ENCODE measurements at places on chromosomes 11 and 22. TPM values are rescaled to one million over a fixed set of nuclear protein-coding genes. Genes with fewer than 3 reads are reported as not detected.
A peak's percentile ranks its signal among the peaks of the same experiment; 100 is the strongest.

Gene OR51E2
- not detected for total RNA-seq

Gene OR52A5
- not detected for total RNA-seq

Gene MUC5B
- total RNA-seq = not detected

Gene INS
- not detected for total RNA-seq

- DNase-seq = no peak
Measured at GRCh38 chr22:39721206-39722031, 150.9 kb downstream of the CACNA1I start.

- no peak for DNase-seq
Measured at GRCh38 chr11:19803506-19803998, 90.9 kb downstream of the NAV2 start.

DNA sequence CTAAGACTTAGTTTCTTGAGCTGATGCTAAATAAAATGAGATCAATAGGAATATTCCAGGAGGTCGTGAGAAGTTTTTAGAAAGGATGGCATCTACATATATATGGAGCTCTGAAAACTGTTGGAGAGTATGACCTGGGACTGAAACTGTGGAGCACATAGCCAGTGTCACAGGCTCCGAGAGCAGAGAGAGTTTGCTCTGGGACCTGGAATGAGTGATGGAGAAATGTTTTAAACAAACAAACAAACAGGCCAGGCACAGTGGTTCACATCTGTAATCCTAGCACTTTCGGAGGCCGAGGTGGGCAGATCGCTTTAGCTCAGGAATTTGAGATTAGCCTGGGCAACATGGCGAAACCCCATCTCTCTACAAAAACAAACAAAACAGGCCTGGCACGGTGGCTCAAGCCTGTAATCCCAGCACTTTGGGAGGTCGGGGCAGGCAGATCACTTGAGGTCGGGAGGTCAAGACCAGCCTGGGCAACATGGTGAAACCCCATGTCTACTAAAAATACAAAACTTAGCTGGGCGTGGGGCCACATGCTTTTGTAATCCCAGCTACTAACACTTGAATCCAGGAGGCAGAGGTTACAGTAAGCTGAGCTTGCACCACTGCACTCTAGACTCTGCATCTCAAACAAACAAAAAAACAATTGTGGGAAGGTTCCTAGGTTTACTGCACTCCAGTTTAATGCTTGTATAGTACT, 67.1 kb downstream of the SLC35F2 start:
- no peak for DNase-seq

GRCh38 chr22:31489632-31490495, at the start of gene EIF4ENIF1:
Gene EIF4ENIF1 (minus strand): TSS chr22:31489842. CDS start chr22:31488718, 1,124 bp downstream.
- peak; percentile 68 for DNase-seq

DNA sequence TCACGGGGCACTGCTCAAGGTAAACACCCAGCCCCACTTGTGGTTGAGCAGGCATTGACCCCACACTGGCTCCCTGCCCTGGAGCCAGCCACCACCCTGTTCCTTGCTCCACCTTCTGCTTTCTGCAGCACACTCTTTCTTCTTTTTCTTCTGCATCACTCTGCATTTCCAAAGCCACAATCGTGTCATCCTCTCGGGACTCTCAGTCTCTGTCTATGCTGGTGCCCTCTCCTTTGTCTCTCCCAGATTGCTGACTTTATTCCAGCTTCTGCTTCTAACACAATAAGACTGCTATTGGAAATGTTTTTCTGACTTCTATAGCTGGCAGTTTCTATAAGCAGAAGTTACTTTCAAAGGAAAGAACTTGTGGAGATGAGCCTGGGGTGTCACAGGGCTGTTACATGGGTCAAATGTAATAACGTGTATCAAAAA, 14.4 kb downstream of the GRAP2 start:
- no peak for DNase-seq
